ENCODE measurements at places on chromosomes 4 and X.

- DNase-seq: no peak
Observed at GRCh38 chr4:164579270-164579942, 174.5 kb upstream of the SMIM31 start.

DNA sequence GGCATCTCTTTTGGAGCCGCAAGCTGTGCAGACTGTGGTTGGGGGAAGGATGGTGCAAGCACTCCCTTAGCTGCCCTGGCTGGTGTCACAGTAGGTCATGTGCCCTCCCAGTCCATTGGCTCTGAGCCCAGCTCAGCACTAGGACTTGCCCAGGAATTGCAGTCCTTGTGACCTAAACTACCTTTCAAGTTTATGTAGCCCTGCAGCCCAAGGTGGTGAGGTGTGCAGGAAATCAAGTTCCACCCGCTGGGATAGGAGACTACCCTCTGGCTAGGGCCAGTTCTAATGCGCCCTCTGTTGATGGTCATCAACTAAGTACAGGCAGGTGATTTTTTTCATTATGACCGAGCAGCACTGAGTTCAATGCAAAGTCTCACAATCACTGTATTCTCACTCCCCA is 335.2 kb downstream of the UBE2NL start:
- no peak for DNase-seq

DNA sequence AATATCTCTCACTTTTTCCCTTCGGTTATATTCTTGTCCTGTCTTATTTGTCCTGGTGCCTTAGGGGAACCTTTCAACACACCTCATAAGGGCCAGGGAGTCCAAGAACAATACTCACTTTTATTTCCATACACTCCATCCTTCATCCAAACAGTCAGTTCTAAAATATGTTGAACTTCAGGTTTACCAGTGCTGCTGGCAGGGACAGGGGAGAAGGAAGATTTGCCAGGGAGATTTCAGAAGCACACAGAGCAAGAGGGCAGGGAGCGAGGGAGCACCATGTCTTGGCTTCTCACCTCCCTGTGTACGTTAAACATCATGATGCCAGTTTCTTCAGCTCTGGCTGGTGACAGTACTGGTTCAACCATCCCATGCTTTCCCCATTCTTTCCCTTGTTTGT is 631.1 kb upstream of the FAT1 start:
- no peak for DNase-seq

GRCh38 chrX:65985922-65986588 is 53.8 kb downstream of the VSIG4 start:
- peak; percentile 74 for DNase-seq

- peak; percentile 16 for DNase-seq
Observed at GRCh38 chrX:104565791-104566680, at the start of gene IL1RAPL2. Gene IL1RAPL2 (plus strand): TSS chrX:104566199.

GRCh38 chrX:110045421-110045820 is 42.5 kb downstream of the TMEM164 start:
- DNase-seq: no peak

DNA sequence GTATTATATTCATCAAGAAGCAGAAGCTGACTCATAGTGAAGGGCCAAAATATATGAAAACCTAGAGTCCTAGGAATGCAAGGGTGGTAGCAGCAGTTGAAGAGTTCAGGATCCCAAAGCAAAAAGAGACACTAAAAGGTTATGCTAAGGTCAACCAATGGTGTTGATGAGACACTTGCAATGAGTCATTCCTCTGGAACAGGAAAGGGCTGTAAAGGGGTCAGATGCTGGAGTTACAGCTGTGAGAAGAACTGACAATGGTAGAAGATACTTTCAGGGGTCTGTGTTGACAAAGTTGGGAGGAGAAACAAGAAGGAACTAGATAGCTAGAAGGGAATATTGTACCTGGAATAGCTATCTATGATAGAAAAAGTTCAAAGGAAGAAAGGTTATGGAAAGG is 47.5 kb downstream of the ZGRF1 start:
- DNase-seq: no peak

GRCh38 chrX:103250977-103251376 is 4.0 kb downstream of the TCEAL8 start:
- no peak for DNase-seq

DNA sequence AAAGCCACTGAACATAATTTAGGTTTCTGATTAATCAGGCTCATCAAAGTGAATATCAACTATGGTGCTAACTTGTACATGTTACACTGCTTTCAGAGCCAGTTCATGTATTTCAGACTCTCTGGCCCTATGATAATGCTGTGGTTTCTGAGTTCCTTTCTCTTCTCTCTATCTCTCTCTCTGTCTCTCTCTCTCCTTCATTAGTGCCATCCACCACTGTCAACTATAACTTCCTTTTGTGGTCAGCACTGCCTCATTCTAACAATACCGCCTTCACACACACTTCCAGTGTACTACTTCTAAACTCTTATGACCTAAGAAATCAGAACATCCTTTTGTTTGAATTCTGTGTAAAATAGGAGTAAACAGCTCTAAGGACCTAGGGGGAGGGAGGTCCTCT is 907.1 kb downstream of the RPA4 start:
- no peak for DNase-seq
